ENCODE measurements at places on chromosomes 3 and 15.

- DNase-seq, result no peak
These were observed 408.0 kb downstream of the NAALADL2 start for GRCh38 chr3:175267121-175267531.

GRCh38 chr3:117567382-117567781 lies 857.8 kb downstream of the TUSC7 start:
- no peak for DNase-seq

DNA sequence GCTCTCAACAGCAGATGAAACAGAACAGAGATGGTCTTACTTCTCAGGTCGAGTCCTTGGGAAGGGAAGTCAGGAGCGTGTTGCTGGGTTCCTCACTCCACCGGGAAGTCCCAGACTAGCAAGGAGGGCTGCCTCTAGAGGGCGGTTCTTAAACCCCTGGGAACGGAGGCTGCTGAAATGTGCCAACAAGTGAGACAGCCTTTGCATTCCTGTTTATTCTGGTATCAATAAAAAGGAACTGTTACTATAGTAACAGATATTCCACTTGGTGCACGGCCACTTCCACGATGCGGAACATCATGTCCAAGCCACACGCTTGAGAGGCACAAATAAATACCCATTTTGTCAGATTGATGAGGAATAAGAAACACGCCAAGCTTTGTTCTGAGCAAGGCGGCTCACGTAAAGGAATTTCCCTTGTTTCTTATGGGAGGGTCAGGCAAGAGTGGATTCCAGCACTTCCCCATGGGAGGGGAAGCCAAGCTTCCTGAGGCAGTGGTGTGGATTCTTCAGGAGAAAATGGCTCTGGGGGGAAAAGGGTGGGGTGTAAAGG lies at the start of gene FAM107A:
TSS of gene FAM107A (minus strand) at position 123 of the 553 bp plus-strand sequence. CDS start 7,531 bp downstream, outside the sequence.
- no peak for DNase-seq

GRCh38 chr15:92619145-92620101 lies 36.2 kb downstream of the FAM174B start:
- no peak for DNase-seq

DNA sequence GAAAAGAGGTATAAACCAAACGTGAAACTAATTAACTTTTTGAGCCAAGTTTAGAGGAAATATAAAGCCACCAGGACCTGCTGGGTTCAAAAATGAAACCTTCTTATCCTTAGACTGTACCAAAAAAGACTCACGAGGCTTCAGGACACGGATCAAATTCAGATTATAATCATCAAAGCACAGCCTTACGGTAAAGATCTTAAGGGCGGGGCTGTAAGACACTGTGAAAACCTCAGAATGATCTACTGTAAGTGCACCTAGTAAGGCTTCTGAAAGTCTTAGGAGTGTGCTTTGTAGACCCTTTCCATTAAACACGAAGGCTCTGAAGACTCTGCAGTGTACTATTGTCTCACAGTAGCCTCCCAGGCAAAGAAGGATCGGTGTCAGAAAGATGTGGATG lies 26.8 kb downstream of the TARS3 start:
- no peak for DNase-seq

- no peak for DNase-seq
These were observed 1.0 kb downstream of the LEKR1 start for GRCh38 chr3:156826896-156827882.

DNA sequence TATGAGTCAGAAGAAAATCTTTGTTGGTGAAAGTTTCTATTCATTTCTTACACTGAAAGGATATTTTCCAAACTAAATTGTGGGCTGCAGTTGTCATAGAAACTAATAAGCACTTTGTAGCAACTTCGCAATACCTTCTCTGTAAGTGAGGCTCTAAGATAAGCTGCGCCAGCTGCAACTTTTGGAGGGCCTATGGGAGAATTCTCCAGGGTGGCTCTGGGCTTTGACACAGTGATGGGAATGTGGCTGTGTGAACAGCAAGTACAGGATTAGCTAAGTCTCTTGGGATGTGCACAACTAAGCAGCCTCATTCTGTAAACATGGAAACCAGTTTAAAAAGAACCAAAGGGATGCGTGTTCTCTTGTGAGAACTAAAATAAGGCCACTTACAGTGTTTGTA lies 124.6 kb upstream of the SGO1 start:
- DNase-seq, result no peak

Measured in stimulated activated CD4-positive, alpha-beta T cell treated with anti-CD3 and anti-CD28 coated beads, TNF-alpha, amount 100 ng/mL, for 4 hours (primary cell).